Activated CD4-positive, alpha-beta T cell treated with anti-CD3 and anti-CD28 coated beads, Interleukin-2, amount 50 U/mL, for 48 hours (primary cell): ENCODE measurements at places on chromosomes 7 and 10.
A peak's percentile ranks its signal among the peaks of the same experiment; 100 is the strongest.

DNA sequence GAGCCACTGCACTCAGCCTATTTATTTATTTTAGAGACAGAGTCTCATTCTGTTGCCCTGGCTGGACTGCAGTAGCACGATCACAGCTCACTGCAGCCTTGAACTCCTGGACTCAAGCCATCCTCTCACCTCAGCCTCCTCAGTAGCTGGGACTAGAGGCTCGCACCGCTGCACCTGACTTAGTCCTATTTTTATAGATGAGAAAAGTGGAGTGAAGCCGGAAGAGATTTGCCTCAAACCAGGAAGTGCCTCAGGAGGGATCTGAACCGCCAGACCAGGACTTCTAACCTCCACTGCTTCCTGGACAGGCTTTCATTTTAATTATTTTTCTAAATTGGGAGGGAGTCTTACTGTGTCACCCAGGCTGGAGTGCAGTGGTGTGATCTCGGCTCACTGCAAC is 17.5 kb upstream of the CLIP2 start:
- no peak for DNase-seq

- DNase-seq = peak; percentile 76
These were observed 19.0 kb upstream of the ANKRD2 start for GRCh38 chr10:97553575-97554031.

DNA sequence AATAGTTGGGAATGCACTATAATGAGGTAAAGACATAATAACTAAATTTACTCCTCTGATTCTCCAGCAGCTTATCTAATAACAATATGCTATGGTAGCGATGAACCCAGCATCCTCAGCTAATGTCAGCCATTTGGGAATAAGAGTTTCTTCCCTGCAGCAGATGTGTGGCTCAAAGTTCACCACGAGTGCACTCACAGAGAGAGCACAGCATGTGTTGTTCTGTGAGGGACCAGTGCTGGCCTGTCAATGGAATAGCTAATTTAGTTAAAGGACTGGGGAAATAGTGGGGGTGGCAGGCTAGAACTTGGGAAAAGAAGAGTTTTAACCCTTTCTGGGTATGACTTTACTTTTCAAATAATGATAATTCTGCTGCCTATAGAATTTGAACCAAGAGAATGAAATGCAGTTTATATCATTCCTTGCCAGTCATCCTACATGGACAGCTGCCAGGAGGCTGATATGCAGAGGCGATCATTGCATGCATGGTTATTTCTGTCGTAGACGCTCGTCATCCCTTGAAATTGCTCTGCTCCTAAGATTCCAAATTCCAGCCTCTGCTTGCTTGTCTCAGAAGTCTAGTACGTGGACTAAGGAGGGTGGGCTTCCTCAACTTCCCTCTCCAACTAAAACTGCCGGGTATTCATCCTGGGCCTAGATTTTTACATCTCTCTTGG is 355.6 kb downstream of the RNLS start:
- DNase-seq = no peak

GRCh38 chr7:126750207-126750911 is 502.4 kb downstream of the GRM8 start:
- no peak for DNase-seq
